Activated CD4-positive, alpha-beta T cell treated with anti-CD3 and anti-CD28 coated beads for 48 hours (primary cell): ENCODE measurements at places on chromosomes 7 and 10.

GRCh38 chr7:108328174-108328651 is 128.0 kb downstream of the NRCAM start:
- no peak for DNase-seq

DNA sequence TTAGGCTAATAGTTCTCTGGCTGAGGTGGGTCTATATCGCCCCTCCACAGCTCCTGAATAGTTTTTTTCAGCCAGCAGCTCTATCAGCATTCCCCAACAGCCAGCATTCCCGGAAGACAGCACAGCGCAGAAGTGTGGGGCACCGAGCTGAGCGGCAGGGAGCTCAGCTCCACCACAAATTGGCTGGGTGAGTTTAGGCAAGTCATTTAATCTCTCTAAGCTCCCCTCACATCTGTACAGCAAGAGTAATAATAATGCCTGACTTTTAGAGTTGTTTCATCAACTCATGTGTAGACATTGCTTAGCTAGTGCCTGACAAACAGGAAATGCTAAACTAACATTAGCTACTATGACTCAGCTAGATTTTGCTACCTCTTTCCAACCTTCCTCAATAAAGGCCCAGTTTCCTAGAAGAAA is 247.9 kb upstream of the PTN start:
- no peak for DNase-seq

DNA sequence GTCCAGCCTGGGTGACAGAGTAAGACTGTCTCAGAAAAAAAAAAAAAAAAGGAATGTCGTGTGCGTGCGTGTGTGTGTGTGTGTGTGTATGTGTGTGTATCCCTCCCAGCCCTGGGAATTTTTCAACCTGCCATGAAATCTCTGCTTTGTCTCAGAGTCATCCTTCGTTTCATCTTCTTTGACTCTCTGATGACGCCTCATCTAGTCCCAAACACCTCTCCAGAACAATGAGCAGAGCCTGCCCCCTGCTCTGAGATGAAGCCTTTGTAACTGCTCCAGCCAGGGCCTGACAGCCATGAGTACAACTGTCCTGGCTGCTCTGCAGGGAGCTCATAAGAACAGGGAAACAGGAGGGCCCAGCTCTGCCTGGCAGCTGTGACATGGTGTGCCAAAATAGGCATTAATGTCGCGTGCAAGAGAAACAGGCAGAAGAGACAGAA is 149.5 kb downstream of the FAM107B start:
- no peak for DNase-seq

- no peak for DNase-seq
These were observed 234.7 kb upstream of the MDFIC start for GRCh38 chr7:114687238-114687637.

DNA sequence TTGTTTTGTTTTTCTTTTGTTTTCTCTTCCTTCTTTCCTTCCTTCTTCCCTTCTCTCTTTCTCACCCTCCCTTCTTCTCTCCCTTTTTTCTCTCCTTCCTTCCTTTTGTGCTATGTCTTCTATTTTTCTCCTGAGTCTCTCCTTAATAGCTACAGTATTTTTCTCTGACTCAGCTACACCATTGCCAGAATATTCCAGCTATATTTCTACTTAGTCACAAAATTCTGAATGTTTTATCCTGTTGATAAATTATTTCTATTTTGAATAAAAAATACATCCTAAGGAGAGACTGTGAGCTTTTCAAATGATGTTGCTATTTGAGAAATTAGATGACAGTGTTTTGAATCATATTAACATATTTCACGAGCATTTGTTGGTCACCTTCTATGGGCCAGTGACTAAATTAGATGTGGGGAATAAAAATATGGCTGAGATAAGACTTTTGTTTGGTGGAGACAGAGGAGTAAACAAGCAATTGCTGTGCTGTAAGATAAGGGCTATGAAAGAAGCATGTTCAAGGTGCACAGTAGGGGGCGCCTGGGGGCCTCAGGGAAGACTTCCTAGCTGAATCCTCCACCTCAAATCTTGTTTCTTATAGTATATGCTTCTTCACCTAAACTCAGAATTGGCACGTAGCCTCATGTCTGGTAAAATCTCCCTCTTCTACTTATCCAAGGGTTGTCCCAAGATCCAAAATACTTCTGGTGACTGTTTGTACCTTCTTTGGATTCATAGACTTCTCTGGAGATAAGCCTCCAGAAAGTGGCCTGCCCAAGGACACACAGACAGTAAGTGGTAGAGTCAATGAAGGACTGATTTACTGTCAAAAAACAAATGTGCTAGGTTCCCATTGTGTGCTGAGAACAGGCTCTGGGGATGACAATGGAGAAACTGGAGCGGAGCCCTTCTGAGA is 115.5 kb upstream of the CREB5 start:
- DNase-seq: peak; percentile 72

DNA sequence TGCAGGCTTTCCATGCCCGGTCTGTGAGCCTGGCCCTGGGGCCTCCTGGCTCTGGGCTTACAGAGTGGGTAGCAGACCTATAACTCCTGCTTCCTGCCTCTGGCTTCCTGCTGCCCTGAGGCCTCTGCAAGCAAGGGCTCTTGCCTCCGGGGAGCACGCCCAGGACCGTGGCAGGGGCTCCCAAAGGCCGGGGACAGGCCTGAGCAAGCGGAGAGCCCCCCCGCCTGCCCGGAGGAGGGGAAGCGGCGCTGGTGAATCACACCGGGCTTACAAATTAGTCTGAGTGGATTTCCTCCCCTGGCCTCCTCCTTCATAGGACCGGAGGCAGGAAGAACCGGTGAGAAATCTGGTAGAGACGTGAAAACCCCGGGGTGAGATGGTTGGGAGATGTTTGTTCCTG is 1.5 kb upstream of the MYL10 start:
- no peak for DNase-seq

GRCh38 chr7:140213684-140214074 is 36.9 kb upstream of the KDM7A start:
- no peak for DNase-seq

- no peak for DNase-seq
These were observed 108.6 kb upstream of the TAC1 start for GRCh38 chr7:97623333-97623732.

DNA sequence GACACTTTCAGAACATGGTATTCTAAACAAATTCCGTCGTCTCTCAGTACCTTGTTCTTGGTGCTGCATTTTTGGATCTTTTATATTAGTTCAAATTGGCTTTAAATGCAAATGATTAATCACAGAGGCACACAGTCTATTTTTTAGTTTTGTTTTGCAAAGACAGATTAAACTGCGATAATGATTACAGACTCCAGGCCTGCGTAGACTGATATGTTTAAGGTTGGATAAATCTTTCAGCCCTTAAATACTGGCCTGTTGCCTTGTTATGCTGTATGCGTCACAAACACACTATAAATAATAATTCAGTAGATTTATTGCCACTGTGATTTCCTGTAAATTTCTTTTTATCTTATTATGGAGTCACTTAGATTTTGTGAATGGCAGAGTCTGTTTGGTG is 19.3 kb downstream of the CACNB2 start:
- DNase-seq: no peak

DNA sequence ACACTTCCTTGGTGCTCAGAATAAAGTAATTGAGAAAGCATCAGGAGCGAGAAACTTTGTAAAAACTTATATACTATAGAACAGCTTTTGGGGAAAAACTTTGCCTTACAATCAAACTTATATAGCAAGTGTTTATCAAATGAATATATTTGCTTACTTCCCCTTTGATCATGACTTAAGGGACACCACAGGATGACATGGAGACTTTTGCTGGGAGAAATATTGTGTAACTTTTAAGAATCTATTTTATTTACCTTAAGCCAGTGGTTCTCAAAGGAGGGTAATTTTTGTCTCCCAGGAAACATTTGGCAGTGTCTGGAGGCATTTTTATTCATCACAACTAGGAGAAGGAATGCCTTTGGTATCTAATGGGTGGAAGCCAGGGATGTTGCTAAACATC is 173.8 kb upstream of the HABP2 start:
- no peak for DNase-seq

DNA sequence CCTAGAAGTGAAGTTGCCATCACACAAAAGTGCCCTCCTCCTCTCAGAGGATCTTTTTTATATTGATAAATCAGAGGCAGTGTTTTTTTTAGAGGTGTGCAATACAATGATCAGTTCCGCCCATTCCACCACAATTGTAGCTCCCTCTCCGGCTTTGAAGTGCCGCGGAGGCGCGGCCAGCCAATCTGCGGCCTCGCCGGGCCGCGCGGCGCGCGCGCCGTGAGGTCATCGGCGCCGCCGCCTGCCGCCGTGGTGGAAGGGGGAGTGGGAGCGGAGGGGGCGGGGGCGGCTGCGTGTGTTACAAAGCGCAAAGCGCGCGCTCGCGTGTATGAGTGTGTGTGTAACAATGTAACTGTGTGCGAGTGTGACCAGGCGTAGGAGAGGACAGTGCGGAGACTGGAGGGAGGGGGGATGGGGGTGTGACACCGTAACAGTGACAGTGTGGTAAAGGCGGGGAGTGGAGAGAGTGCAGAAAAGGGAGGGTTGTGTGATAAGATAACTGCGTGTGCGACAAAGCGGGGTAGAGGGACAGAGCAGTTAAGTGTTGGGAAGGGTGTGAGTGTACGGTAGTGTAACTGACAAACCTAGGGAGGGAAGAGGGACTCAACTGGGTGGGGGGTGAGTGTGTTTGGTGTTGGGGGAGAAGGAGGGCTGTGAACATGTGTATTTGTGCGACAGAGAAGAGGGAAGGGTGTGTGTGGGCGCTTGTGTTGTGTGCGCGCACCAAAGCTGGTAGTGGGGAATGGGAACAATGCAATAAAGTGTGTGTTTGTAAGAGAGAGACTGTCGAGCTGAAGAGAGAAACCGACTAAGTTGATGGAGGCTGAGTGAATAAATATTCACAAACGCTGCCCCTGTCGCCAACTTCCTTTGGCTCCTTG is at the start of gene SP8:
SP8 (minus strand) TSS at position 108 of the 881 bp plus-strand sequence; CDS start at position 20, 88 bp downstream.
- peak; percentile 47 for DNase-seq

DNA sequence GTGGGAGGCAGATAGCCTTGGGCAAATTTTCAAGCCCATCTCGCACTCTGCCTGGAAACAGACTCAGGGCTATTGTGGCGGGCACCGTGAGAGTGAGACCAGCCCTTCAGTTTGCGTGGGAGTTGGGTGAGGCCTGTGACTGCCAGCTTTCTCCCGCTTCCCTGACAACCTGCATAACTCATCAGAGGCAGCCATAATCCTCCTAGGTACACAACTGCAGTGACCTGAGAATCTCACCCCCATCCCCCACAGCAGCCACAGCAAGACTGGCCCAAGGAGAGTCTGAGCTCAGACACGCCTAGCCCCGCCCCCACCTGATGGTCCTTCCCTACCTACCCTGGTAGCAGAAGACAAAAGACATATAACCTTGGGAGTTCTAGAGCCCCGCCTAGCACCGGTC is 275.4 kb downstream of the GRID1 start:
- no peak for DNase-seq

DNA sequence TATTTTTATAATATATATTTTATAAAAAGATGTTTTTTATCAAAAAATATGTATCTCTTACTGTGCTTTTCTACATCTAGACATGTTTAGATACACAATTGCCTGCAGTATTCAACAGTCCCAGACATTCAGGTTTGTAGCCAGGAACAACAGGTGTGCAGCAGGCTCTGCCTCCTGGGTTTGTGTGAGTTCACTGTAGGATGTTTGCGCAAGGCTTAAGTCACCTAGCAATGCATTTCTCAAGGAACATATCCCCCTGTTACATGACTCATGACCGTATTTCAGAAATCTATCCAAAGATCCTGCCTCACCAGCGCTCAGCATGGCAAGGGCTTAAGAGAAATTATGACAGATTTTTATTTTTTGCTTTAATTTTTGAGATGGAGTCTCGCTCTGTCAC is 41.5 kb downstream of the PITRM1 start:
- DNase-seq: no peak

DNA sequence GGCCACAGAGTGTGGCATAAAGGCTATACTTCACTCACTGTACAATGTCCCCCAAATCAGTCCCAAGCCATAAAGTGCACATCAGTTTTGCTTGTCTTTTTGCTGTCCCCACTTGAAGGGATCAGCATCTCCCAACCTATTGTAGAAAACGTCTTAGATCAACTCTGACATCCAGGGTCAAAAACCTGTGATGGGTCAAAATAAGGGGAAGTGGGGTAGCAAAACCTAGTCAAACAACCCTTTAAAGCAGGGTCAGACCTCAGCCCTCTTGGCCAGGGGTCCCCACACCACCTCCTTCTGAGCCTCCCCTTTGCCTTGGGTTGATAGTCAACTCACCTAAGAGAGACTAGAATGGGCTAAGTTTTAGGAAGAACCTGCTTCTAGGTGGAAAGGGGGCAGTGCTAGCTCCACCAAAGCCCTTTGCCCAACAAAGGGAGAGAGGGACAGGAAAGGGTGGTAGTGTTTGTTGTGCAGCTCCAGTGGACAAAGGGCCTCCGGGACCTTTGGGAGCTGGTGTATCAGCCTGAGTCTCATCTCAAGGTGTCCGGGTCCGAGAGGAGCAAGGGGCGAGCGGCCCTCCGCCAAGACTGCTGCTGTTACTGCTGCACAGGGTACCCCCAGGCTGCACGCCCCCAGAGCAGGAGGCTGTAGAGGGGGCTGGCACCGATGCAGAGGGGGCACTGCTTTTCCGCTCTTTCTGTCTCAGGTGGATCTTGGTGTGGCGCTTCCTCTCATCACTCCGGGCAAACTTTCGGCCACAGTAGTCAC is 3.3 kb downstream of the EGR2 start:
- no peak for DNase-seq

- no peak for DNase-seq
These were observed 72.8 kb downstream of the INSYN2A start for GRCh38 chr10:127123626-127124025.

DNA sequence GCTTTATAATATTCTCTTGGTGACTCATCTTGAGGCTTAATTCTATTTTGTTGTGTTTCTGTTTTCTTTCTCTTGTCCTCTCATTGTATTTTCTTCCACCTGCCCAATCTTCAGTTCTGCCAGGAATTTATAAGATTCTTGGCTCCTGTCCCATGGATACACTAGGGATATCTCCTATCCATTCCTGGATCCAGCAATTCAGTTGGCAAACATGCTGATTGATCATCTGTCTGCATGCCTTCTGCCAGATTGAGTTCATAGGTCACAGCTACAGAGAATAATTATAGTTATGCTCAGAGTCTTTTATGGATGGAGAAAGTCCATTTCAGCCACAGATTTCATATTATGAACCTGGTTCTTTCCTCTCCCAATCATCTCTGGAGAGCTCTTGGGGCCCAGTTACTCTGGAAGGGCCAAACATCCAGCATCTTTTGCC is 140.4 kb upstream of the MAGI2 start:
- DNase-seq: no peak

DNA sequence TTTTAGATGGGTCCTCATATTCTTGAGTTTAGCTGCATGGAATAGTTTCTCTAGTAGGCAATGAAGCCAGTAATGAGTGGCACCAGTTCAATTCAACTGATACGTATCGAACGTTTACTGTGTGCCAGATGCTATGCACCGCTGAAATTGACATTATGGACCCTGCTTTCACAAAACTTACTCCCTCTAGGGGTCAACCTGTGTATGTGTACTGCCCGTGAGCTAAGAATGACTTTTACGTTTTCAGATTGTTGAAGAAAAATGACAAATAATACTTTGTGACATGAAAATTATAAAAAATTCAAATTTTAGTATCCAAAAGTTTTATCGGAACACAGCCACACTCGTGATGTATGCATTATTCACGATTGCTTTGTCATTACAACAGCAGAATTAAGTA is 95.5 kb downstream of the ZMYND11 start:
- DNase-seq: no peak

- no peak for DNase-seq
These were observed 1.5 kb downstream of the ARHGAP21 start for GRCh38 chr10:24722131-24722675.
